ENCODE measurements at places on chromosomes 6 and 20. TPM values are rescaled to one million over a fixed set of nuclear protein-coding genes. Genes with fewer than 3 reads are reported as not detected.

Gene TMX4
- 39.0 TPM for total RNA-seq

DNA sequence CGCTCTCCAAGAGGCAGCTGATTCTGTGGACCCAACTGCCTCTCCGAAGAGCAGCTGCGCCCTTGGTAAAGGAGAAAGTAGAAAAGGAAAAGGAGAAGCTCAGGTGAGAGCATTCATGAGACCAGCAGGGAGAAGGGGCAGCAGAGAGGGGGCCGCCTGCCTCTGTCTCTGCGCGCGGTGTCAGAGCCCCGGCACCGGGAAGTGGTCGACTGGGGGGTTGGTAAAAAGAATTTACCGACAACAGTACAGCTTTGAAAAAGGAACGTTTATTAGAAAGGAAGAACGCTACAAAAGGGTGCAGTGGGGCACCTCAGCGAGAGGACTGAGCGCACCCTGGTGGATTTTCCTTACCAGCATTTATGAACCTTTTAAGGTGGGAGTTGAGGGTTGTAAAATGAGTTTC is 61.9 kb downstream of the GPR6 start:
- DNase-seq, result peak; percentile 18
- peak overlapping the region; percentile 85 for H3K4me3 ChIP-seq
- H3K4me1 ChIP-seq, result peaks cover 21% of the 10 kb centered on the region
- no peak overlapping the region for H3K27ac ChIP-seq
- no peaks in the 10 kb centered on the region for H3K36me3 ChIP-seq

DNA sequence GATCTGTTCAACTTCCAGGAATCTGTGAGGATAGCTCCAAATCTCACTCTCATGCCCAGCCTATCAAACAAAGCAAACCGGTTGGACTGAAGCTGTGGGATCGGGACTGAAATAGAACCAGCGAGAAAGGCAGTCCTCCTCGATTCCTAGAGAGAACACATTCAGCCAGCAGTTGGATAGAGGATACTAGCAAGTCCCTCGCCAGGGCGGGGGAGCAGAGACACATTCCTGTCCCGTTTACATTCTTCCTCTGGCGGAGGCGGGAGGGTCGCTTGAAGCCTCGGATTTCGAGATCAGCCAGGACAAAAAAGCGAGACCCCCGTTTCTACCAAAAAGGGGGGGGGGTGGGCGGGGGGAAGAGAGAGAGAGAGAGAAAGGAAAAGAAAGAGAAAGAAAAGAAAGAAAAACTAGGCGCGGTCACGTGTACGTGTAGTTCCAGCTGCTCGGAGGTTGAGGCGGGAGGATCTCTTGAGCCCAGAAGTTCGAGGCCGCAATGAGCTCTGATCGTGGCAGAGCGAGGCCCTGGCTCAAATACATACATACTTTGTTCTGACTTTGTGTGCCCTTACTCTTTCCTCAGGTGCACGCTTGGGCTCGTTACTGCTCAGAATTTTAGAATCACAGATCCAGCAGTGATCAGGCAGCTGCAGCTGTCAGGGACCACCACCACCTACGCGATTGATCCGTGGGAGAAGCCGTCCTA is 19.5 kb downstream of the ZNF311 start:
- H3K27me3 ChIP-seq, result peaks cover 7% of the 10 kb centered on the region
- peaks cover 8% of the 10 kb centered on the region for H3K36me3 ChIP-seq
- peak overlapping the region; percentile 82 for H3K27ac ChIP-seq
- peak overlapping the region; percentile 91 for H3K4me3 ChIP-seq
- peaks cover 48% of the 10 kb centered on the region for H3K4me1 ChIP-seq
- DNase-seq, result peak; percentile 97

DNA sequence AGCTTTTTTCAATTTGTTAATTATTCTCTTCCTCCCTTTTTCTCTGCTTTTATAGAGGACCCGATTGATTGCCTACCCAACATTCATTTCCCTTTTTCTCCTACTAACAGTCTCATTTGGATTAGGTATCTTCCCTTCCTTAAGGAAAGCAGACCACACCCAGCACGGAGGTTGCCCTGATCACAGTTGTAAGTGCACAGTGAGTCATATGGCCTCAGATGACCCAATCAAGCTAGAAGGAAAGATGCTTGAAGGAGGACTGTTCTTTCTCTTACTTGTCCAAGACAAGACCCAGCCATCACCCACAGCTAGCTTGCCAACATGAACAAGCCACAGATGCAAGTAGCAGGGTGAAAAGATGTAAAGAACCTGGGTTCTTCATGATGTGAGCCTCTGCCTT is 518.6 kb downstream of the PKHD1 start:
- no peaks in the 10 kb centered on the region for H3K27me3 ChIP-seq
- H3K27ac ChIP-seq, result no peak overlapping the region
- no peak overlapping the region for H3K4me3 ChIP-seq
- H3K4me1 ChIP-seq, result no peaks in the 10 kb centered on the region

- no peak overlapping the region for H3K27ac ChIP-seq
- H3K36me3 ChIP-seq, result no peaks in the 10 kb centered on the region
- DNase-seq, result no peak
- peaks cover 9% of the 10 kb centered on the region for H3K4me1 ChIP-seq
- no peaks in the 10 kb centered on the region for H3K27me3 ChIP-seq
Observed at GRCh38 chr6:69789578-69789977, 7.2 kb downstream of the LMBRD1 start.

DNA sequence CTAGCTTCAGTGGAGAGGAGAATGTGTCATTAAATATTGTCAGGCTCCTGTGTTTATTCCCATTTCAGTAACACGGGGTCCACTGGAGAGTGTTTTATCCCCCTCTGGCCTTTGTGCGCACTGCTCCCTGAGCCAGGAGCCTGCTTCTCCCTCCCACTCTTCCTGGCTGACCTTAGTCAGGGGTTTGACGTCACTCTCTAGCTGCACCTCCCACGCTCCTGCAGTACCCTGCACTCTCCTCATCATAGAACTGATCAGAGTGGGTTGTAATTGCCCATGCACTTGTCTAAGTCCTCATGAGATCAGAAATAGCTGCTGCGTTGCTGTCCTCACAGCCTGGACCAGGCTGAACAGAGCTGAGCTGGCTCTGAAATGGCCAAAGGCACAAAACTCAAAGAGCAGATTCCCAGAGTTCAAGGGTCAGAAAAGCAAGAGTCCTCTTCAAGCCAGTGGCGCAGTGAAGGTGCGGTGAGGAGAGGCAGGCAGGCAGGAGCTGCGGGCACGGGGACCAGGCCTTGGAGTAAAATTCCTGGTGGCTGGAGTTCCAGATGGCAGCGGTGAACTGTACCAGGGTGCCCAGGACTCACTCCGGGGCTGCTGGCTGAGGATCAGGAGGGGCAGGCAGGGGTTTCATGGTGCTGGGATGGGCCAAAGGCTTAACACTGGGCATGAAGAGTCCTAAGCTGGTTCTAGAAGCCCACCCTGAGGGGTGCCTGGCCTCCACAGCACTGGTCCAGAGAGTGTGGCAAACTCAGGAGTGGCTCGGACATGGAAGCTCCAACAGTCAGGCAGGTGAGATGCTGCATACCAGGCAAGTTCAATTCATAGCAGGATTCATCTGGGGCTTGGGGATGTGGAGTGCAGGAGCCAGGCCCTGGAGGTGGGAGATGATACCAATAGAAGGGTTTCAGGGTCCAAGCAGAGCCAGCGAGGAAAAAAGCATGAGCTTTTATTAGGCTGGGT is 170.9 kb downstream of the SCP2D1 start:
- DNase-seq, result no peak
- no peak overlapping the region for H3K27ac ChIP-seq
- no peaks in the 10 kb centered on the region for H3K27me3 ChIP-seq
- no peaks in the 10 kb centered on the region for H3K4me1 ChIP-seq

Gene FRS3
- total RNA-seq, result 2.8 TPM

Gene THBS2
- total RNA-seq, result 172 TPM

All from HFFc6 (cell line).